ENCODE measurements at places on chromosomes 2 and 18. TPM values are rescaled to one million over a fixed set of nuclear protein-coding genes. Genes with fewer than 3 reads are reported as not detected.

GRCh38 chr18:47876813-47877212, 53.6 kb downstream of the SMAD2 start:
- H3K27ac ChIP-seq: no peak overlapping the region
- H3K4me3 ChIP-seq: no peak overlapping the region
- H3K27me3 ChIP-seq: no peaks in the 10 kb centered on the region
- DNase-seq: no peak

DNA sequence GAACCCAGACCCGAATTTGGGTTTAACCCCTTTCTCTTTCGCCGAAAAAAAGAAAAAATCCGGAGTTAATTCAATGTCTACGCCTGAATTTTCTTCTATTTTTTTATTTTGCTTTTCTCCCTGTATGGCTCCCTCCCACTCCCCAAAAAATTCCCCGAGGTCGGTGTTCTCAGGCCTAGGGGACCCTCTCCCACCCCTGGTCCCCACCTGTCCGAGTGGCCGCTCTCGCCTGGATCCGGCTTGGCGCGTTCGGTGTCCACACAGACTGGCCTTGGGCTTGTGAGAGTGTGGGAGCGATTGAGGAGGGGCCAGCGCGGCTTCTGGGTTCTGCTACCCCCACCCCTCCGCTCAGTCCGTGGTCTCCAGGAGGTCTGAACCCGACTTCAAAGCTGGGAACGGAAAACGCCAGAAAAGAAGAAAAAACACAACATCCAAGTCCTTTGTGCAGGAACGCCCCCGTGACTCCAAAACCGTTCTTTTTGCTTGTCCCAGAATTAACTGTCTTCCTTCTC, 5.7 kb upstream of the EN1 start:
- H3K27ac ChIP-seq: no peak overlapping the region
- DNase-seq: no peak
- no peaks in the 10 kb centered on the region for H3K4me1 ChIP-seq
- H3K36me3 ChIP-seq: no peaks in the 10 kb centered on the region
- H3K27me3 ChIP-seq: peaks cover 95% of the 10 kb centered on the region
- no peak overlapping the region for H3K4me3 ChIP-seq

Gene WDSUB1
- total RNA-seq: 5.0 TPM

GRCh38 chr2:66070721-66071602, 364.0 kb upstream of the MEIS1 start:
- H3K4me1 ChIP-seq: no peaks in the 10 kb centered on the region
- H3K4me3 ChIP-seq: no peak overlapping the region
- DNase-seq: no peak
- H3K27me3 ChIP-seq: peaks cover 4% of the 10 kb centered on the region

GRCh38 chr2:170531876-170532275, 183.3 kb upstream of the SP5 start:
- no peaks in the 10 kb centered on the region for H3K4me1 ChIP-seq
- H3K36me3 ChIP-seq: no peaks in the 10 kb centered on the region
- H3K4me3 ChIP-seq: no peak overlapping the region
- no peak overlapping the region for H3K27ac ChIP-seq
- no peak for DNase-seq
